CD8-positive, alpha-beta T cell (primary cell): ENCODE measurements at places on chromosomes 3 and 15.

GRCh38 chr15:67607959-67608637 is 65.6 kb downstream of the MAP2K5 start:
- DNase-seq: no peak

- no peak for DNase-seq
Measured at GRCh38 chr3:26256224-26256623, 366.3 kb upstream of the LRRC3B start.

DNA sequence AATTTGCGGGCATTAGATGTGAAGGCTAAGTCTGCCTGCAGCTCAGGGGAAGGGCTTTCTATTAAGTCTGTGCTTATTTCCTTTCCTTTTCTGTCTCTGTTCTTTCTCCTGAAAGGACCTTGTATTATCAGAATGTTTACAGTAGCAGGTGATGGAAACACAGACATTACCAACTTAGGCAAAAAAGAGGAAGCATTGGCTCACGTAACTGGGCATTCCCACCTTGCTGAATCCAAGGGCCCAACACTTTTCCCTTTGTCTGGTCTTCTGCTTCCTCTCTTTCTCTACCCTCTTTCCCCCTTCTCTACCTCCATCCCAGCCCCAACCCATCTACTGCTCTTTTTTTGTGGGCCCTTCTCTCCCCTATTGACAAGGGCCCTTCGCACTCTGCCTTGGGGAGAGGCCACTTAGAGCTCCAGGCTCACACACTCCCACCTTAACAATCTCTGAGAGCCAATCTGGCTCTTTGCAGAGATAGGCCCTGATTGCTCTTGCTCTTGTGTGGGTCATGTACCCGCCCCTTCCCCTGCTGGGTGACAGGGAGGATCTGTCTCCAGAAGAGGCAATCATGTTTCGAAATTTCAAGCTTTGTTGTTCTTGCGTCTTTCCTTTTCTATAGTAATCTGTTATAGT is 35.0 kb downstream of the ACAA1 start:
- DNase-seq: no peak

DNA sequence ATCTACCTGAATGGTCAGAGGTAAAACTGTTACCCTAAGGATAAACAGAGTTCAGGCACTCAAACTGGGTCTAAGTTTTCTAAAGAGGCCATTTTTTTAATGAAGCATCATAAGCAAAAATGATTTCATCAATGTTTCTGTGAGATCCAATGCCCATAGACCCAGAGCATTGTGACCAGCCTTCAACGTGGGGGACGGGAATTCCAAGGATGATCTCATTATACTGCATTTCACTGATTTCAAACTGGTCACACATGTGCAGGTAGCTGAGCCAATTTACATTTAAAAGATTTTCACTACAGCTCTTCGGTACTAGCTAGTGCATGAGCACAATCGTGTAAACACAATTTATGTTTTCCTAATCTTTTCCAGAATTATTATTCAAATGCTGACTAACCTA is 472.9 kb downstream of the DIPK2A start:
- no peak for DNase-seq

DNA sequence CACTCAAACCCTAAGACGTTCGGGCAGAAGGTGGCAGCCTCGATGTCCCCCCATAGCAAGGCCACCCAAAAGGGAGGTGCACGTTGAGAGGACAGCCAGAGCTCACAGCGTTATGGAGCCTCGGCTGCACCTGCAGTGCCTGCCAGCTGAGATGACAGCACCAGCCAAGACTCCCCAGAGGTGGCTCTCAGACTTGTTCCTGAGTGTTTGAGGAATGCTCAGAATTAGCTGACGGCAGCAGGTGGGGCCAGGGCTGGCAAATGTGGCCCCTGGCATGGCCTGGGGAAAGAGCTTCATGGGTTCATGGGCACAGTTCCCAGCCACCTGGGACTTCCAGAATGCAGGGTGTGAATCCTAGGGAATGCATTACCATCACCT is 177.8 kb downstream of the KLF13 start:
- DNase-seq: no peak

- no peak for DNase-seq
Measured at GRCh38 chr3:13491206-13491974, 11.3 kb downstream of the HDAC11 start.

DNA sequence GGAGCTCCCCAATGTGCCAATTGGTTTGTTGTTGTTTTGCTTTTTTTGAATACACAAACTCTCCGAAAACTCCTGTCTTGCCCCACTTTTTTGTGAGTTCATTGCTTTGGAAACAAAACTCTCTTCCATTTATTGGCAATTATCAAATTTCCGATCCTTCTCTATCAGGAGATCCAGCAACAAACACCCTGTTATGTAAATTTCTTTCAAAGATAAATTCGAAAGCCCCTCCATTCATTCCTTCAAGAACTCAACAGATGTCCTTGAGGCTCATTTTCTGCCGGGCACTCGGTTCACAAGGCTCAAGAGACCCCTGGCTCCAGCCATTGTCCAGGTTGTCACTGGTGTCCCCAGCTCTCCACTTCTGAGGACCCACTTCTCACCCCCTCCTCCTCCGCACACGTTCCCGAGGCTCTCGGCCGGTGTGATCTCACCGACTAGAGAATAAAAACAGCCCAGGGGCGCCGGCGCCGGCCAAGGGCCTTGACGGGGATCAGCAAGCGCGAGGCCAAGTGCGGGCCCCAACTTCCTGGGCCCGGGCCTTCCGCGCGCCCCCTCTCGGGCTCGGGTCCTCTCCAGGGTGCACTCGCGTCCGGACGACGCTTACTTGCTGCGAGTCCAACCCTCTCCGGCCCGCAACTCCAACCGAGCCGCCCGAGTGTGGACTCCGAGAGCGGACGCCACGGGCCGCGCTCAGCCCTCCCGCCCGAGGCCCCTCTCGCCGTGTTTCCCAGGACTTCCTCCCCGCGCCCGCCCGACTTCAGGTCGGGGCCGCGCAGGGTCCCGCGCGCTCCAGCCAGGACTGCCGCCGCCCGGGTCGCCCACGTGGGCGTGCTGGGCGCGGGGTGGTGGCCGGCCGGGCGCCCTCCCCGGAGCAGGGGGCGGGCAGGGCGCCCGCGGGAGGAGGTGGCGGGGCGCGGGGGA is 533 bp upstream of the SMAD3 start:
- peak; percentile 42 for DNase-seq

- DNase-seq: no peak
Measured at GRCh38 chr15:67383899-67384298, 129.3 kb downstream of the IQCH start.

- no peak for DNase-seq
Measured at GRCh38 chr15:70037292-70037640, 60.5 kb downstream of the TLE3 start.

GRCh38 chr3:150000641-150001040 is 29.9 kb upstream of the PFN2 start:
- DNase-seq: no peak
